ENCODE measurements at places on chromosomes 2 and 18. TPM values are rescaled to one million over a fixed set of nuclear protein-coding genes. Genes with fewer than 3 reads are reported as not detected.

- DNase-seq: no peak
Measured at GRCh38 chr2:13545320-13545719, 828.6 kb downstream of the TRIB2 start.

GRCh38 chr2:240131296-240131695, 4.8 kb downstream of the COPS9 start:
- no peak for DNase-seq

The MYO3B gene
- total RNA-seq: 0.06 TPM

- no peak for DNase-seq
Measured at GRCh38 chr2:233817995-233818638, 36.2 kb downstream of the HJURP start.

The CAVIN2 gene
- 90.6 TPM for total RNA-seq

DNA sequence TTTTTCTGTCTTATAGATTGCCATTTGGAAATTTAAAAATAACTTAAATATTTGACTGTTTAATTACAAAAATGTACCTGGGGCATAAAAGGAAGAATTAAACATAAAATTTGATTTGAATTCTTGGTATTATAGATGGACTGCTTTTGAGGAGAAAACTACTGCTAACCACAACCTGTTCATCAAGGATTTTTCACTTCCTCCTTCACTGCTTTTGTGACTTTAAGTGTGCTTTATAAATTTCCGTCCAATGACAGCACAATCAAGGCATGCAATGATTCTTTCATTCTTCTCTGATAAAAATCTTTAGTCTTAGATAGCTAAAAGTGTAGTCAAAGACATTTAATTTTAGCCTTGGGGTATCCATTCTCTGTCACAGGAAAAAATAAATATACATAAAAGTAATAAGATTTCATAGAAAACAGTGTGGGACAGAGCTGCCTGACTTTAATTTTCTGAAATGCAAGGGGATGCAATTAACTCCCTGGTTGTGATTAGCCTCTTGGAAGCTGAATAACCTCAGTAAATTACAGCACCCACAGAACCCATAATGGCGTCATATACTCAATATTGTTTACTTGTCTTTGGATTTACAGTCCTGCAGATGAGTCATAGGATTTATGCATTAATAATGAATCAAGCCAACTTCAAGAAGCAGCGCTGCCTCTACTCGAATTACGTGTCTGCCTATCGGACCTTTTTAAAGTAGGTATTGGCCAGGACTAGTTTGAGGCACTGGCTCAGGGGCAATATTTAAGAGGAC, 587.9 kb downstream of the NRXN1 start:
- DNase-seq: no peak

The ZDBF2 gene
- 11.8 TPM for total RNA-seq

DNA sequence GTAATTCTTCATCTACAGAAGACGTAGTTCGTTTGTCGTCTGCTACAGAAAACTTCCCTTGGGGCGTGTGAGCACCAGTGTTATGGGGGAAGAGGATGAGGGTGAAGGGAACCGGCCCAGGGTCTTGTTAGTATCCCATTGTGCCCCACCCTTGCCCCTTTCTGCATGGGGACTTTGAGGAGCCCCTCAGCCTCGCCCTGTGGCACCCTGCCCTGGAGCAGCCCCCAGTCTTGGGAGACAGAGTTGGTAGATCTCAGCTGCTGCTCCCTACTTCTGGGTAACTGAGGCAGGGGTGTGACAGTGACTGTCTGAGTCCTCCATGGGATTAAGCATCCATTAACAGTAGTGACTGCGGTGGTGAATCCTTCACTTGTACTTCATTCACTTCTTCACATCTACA, 50.1 kb downstream of the RNF144A start:
- no peak for DNase-seq

DNA sequence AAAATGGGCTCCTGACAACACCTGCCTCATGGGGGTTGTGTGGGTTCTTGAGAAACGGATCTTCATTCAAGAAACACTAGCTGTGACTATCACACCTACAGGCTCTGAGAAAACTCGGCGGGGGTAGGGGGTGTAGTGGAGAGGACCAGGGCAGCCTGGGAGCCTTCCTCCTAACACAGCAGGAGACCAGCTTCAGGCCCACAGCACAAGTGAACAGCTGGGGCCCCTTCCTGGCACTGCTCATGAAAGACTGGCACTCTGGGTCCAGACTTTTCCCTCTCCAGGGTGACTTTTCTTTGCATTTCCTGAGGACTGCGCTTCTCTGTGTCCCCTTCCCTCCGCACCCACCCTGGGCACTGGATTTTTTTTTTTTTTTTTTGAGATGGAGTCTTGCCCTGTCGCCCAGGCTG, 7.2 kb upstream of the SEMA4C start:
- DNase-seq: no peak

DNA sequence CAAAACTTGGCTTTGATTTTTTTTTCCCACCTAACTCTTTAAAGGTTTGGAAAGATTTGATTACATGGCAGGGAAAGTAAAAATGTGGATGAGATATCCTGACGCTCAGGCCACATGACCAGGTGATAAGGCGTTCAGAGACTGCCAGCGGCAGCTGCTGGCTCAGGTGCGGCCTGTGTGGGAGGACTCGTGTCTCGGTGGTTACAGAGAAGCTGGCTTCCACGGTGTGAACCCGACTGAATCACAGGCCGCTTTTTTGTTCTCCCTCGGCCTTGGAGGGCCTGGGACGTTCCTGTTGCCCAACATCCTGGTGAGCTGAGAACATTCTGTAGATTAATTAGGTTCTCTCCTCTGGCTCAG, 124.2 kb upstream of the ZNF516 start:
- no peak for DNase-seq

- peak; percentile 94 for DNase-seq
Measured at GRCh38 chr2:45128580-45128997, 119.3 kb upstream of the SIX2 start.

DNA sequence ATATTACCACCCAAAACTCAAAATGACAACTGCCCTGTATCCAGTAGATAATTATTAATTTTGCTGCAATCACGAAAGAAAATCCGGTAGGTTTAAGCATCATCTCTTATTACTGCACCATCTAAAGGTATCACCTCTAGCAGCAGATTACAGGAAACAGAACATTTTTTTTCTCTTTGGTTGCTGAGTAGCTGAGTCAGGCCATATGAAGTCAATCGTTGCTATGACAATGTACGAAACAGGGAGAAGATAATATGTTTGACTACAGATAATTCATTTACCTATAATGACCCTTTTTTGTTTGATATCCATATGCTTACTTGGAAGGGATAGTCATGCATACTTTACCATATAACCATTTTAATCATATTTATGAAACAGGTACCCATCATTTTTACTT, 831.6 kb upstream of the CHAC2 start:
- no peak for DNase-seq

The TANC1 gene
- 34.3 TPM for total RNA-seq

The FTCDNL1 gene
- total RNA-seq: 1.2 TPM

DNA sequence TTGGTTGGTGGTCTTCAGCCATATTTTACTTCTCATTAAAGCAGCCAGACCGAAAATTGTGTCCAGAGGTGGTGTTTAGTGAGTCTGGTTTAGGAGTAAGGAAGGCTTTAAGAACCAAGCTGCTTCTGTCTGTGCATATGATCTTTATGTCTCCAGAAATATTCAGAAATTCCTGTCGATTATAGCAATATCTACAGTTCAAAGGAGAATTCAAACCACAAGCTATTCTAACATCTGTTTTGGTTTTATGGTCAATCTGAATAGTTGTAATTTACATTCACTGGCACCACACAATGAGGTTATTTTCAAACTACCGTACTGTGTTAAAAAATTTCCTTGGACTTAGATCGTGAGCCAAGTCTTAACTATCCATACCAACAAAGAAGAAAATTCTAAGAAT, 11.3 kb downstream of the UPP2 start:
- no peak for DNase-seq

The NT5C1B gene
- not detected for total RNA-seq

DNA sequence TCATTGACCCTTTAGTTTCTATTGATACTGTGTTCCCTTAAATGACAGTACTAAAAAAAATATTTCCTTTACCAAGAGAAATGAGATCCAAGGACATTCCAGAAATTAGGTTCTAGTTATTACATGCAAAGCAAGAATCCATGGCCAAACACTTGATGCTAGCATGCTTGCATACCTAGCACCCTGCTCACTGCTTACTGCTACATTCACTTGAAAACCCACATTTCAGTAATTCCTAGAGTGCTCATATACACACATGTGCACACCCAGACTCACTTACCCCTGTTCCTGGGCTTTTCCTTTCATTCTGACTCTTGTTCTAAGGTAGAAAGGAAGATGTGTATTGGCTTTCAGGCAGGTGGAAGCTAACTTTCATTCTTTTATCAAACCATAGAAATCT, 395.9 kb downstream of the THSD7B start:
- DNase-seq: no peak

GRCh38 chr2:234751275-234751973, 200.4 kb upstream of the SH3BP4 start:
- DNase-seq: no peak

DNA sequence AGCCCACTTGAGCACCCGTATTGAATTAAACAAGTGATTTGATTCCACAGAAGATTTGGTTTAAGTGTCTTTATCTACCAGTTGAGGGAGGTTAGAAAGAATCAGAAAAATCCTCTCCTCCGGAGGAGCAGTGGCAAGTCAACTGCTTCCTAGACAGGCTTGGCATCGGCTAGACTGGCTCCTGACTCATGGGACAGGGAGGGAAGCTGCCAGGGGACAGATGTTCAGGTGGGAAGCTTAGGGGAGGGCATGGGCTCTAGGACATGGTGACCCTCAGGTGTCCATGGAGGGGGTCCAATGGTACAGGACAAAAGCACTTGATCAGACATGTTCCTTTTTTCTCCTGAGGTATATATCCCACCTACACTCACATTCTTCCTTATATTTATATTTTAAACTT, 119.3 kb upstream of the IL1R2 start:
- no peak for DNase-seq

- DNase-seq: no peak
Measured at GRCh38 chr18:55570966-55571365, 17.0 kb downstream of the TCF4 start.

The NEU4 gene
- total RNA-seq: 1.5 TPM

- DNase-seq: no peak
Measured at GRCh38 chr2:46656640-46657039, 177.3 kb downstream of the TMEM247 start.

- DNase-seq: no peak
Measured at GRCh38 chr2:219404954-219405353, 13.2 kb upstream of the DES start.

DNA sequence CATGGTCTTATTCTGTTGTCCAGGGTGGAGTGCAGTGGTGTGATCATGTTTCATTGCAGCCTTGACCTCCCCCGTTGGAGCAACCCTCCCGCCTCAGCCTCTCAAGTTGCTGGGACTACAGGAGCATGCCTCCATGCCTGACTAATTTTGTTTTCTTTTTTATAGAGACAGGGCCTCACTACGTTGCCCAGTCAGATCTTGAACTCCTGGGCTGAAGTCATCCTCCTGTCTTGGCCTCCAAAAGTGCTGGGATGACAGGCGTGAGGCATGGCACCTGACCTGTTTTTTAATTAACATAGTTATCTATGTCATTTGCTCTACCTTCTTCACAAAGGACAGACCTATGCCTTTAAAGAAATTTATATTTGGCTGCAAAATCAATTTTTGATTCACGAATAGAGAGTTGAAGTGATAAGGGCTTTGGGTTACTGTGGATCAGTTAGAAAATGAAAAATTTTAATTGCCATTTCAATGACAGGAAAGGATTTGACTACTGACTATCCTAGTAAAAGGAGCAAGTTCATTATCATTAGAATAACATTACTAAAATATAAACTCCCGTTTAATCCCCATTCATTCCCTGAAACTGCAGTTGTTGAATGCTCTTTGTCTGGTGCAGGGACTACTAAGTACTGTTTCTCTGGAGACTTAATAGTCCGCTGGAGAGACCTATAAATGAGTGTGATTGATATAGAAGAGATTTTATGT, 3.7 kb downstream of the RNF138 start:
- DNase-seq: no peak
